Activated T-cell treated with anti-CD3 and anti-CD28 coated beads, Interleukin-2, amount 50 U/mL, for 72 hours (primary cell): ENCODE measurements at places on chromosomes 2 and 18. TPM values are rescaled to one million over a fixed set of nuclear protein-coding genes. Genes with fewer than 3 reads are reported as not detected.

Gene DSG4
- total RNA-seq, result not detected

Gene SERPINB13
- total RNA-seq, result not detected

Gene KIAA2012
- total RNA-seq, result not detected

Gene MYO1B
- total RNA-seq, result 24.4 TPM

Gene CXCR1
- not detected for total RNA-seq

Gene BOLL
- total RNA-seq, result 0.10 TPM

Gene CHMP1B
- total RNA-seq, result 31.3 TPM

Gene ACVR1C
- 3.6 TPM for total RNA-seq

- DNase-seq, result no peak
These were observed 209.8 kb downstream of the GBX2 start for GRCh38 chr2:235958221-235958930.

- DNase-seq, result no peak
These were observed 39.1 kb downstream of the ABCB11 start for GRCh38 chr2:168992026-168992425.

DNA sequence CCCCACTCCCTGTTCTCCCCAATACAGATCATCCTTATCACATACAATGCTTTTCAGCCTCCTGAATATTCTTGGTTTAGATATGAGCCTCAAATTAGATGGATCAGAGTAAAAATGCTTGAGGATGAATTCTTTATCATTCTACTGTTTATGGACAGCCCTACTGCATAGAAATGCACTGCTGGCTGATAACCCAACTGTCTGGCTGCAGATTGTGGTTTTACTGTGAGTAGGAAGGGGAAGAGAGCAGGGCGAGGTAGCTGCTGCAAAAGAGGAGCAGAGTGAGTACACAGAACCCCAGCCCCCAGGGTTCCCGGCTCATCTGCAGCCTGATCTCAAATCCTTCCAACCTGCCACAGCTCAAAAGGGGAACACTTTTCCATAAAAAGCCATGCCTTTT, 29.4 kb upstream of the NCOA1 start:
- no peak for DNase-seq

- no peak for DNase-seq
These were observed 610.0 kb upstream of the CDH2 start for GRCh38 chr18:28786926-28787325.

- no peak for DNase-seq
These were observed 31.8 kb downstream of the NCK2 start for GRCh38 chr2:105776560-105776928.

DNA sequence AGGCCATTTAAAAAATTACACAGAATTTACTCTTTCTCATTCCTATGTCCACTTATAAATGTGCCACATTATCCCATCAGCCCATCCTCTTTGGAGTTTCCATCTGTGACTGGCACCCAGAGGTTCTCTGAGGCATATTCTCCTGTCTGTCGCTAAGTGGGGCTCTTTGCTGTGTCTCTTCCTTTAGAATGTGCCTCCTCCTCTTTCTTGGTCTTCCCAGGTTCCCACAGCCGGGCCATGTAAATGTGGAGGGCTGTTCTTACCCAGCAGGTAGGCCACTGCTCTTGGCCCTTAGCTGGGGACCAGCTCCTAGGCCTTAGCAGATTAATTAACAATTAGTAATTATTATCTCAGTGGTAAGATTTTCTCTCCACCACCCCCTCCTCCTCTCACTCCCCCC, 167.0 kb downstream of the INSIG2 start:
- DNase-seq, result no peak

- no peak for DNase-seq
These were observed 54.4 kb downstream of the TMEFF2 start for GRCh38 chr2:192140236-192140839.

- no peak for DNase-seq
These were observed 44.5 kb downstream of the COMMD1 start for GRCh38 chr2:61949714-61950560.

DNA sequence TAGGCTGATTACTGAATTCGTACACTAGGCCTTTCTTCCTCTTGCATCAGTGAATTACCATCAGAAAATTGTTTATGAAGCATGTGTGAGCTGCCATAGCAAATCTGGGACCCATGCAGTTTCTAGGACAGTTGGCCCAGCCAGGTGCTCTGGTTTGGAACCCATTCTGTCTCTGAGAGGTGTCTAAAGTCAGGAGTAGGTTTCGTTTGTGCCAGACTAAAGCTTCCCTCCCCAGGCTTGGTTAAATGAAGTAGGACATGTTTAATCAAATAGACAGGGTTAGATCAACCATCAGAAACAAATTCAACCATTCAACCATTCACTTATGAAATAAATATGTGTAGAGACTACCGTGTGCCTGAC, 176.9 kb downstream of the ALPK2 start:
- DNase-seq, result no peak

- DNase-seq, result no peak
These were observed at the start of gene TUBA3D for GRCh38 chr2:131475831-131476230. Gene TUBA3D, plus strand, starts transcription at chr2:131476119. Its CDS starts 81 bp downstream, at chr2:131476200.
